ENCODE measurements at places on chromosomes 3 and 15.

GRCh38 chr3:127370906-127371305, 83.1 kb upstream of the PRR20G start:
- DNase-seq = no peak

GRCh38 chr3:142958707-142959106, 4.8 kb downstream of the PAQR9 start:
- no peak for DNase-seq

- no peak for DNase-seq
Measured at GRCh38 chr15:78978601-78979179, 33.8 kb upstream of the CTSH start.

DNA sequence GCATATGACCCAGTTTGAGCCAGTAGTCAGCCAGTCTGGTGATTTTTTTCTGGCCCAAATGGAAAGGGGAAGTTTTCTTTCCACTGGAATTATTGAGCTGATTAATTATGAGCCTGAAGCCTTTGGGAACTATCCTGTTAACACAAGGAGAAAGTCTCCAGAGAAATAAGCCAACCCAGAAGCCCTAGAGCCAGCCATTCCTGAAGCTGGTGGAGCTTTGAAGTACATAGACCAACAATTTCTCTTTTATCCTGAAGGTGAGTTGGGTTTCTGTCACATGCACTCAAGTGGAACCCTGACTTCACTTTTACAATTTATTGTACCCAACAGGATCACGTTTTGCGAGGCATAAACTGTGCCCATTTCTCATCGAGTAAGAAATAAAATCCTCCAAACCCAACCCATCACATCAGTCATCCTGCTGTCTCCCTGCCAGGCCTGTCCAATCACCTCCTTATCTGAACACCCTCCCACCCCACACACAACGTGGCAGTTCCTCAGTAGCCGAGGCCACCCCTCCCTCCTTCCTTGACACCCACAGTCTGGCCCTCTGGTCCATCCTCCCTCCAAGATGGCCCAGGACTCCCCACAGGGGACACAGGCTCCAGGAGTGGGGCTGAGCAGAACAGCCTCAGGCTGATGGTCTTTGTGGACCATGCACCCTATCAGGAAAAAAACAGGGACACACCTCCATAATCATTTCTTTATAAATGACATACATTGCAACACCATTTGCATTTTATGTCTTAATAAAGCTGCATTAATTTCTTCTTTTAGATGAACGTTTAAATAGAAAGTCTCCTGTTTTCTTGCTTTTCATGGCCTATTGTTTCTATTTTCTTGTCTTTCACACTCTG, 55.7 kb upstream of the GATA2 start:
- DNase-seq = peak; percentile 78

- peak; percentile 61 for DNase-seq
Measured at GRCh38 chr3:143222505-143222904, 102.9 kb downstream of the CHST2 start.

- peak; percentile 39 for DNase-seq
Measured at GRCh38 chr15:92906563-92907081, 6.5 kb downstream of the CHD2 start.

DNA sequence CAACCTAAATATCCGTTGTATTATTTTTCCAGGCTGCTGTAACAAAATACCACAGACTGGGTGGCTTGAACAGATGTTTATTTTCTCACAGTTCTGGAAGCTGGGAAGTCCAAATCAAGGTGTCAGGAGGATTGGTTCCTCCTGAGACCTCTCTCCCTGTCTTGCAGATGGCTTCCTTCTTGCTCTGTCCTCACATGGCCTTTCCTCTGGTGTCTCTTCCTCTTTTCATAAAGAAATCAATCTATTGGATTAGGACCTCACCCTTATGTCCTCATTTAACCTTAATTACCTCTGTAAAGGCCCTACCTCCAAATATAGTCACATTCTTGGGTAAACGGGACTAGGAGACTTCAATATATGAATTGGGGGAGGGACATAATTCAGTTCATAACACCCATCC, 89.2 kb upstream of the PLCL2 start:
- no peak for DNase-seq

GRCh38 chr3:99549957-99550603, 88.3 kb upstream of the COL8A1 start:
- DNase-seq = no peak

- no peak for DNase-seq
Measured at GRCh38 chr15:89088605-89089315, 504 bp downstream of the ABHD2 start.

DNA sequence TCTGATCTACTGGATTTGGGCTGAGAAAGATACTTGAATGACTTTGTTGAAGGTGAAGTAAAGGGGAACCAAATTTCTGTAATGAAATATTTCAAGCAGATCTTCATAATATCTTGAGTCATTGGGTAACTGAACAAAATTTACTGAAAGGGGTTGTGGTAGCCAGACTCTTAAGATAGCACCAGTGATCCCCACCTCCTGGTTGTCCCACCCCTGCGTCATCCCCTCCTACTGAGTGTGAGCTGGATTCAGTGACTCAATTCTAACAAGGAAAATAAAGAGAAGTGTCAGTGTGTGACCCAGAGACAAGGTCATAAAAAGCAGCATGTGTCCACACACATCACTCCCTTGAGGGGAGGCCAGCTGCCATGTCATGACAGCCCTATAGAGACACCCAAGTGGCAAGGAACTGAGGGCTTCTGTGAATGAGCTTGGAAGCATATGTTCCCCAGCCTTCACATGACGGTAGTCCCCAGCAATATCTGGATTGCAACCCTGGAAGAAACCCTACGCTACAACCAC, 107.1 kb downstream of the MECOM start:
- DNase-seq = no peak

DNA sequence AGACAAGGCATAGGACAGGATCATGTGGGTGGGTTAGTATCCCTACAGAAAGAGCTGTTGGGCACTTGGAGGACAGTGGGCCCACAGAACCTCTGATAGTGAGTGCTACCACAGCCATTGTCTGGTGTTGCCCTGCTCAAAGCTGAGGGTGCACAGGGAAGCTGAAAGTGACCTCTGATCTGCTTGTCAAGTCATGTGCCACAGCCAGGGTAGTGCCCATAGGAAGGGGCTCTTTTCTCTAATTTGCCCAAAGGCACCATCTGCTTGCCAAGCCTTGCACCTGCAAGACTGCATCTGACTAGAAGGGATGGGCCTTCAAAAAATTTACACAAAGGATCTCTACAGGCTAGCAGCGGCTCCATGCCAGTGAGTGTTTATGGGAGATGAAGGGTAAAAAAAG, 87.4 kb upstream of the GSK3B start:
- DNase-seq = peak; percentile 15

- peak; percentile 61 for DNase-seq
Measured at GRCh38 chr15:63054985-63055384, 12.4 kb downstream of the TPM1 start.

DNA sequence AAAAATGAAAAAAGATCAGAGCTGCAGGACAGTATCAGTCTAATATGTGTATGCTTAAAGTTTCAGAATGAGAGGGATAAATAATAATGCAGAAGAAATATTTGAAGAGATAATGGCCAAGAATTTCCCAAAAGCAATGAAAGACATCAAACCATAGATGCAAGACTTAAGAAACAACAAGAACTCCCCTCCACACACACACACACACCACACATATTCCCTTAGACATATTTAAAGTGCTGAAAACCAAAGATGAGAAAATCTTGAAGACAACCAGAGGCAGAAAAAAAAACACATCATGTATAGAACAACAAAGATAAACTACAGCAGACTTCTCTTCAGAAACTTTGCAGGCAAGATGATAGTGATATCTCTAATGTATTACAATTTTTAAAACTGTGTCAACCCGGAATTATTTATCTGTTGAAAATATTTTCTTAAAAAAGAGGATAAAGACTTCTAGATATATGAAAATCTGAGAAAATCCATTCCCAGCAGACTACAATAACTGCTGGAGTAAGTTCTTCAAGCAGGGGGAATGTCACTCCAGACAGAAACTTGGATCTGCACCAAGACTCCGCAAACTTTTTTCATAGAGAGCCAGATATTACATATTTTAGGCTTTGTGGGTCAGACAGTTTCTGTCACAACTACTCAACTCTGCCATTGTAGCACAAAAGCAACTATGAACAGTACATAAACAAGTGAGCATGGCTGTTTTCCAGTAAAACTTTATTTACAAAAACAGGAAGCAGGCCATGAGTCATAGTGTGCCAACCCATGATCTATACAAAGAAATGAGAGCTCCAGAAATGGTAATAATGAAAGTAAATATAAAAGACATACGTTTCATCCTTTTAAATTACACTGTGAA, 223.4 kb upstream of the CGNL1 start:
- DNase-seq = no peak

- DNase-seq = no peak
Measured at GRCh38 chr3:147472846-147473245, 63.7 kb downstream of the ZIC1 start.

- DNase-seq = no peak
Measured at GRCh38 chr3:149415484-149415883, 38.0 kb upstream of the TM4SF1 start.

DNA sequence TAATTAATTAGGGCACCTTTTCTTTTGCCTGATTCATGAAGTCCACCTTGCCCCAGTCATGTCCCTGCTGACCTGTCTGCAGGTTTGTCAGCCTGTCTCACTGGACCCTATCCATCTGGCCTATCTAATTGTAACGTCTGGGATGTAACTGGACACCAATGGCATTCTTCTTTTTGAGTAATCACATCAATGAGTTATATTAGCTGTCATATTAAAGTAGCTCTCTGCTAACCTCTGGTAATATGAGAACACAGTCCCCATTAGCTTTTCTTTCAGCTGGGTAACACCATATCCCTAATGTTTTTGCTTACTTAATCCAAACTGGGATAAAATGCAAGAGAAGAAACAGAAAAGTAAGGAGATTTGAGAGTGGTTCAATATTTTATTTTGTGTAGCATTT, 166.2 kb upstream of the VEPH1 start:
- DNase-seq = no peak

- no peak for DNase-seq
Measured at GRCh38 chr3:56935811-56936210, 124.7 kb upstream of the SPATA12 start.

GRCh38 chr3:50270422-50271224, 1.7 kb downstream of the SEMA3B start:
- DNase-seq = no peak

DNA sequence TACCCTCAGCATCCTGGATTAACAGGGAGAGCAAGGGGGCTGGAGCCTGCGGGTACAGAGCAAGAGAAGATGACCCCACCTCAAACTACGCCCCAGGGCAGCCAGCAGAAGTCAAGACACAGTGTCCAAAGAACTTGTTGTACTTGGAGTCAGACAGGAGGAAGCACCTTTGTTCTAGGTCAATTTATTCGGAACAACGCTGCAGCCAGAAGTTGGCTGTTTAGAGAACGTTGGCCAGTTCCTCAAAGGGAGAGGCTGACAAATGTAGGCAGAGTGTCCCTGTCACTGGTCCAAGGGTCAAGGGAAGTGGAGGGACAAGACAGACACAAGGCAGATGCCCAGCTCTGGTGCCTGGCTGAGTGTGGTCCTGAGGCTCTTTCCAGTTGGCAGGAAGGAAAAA, 32.1 kb upstream of the PIAS1 start:
- no peak for DNase-seq

DNA sequence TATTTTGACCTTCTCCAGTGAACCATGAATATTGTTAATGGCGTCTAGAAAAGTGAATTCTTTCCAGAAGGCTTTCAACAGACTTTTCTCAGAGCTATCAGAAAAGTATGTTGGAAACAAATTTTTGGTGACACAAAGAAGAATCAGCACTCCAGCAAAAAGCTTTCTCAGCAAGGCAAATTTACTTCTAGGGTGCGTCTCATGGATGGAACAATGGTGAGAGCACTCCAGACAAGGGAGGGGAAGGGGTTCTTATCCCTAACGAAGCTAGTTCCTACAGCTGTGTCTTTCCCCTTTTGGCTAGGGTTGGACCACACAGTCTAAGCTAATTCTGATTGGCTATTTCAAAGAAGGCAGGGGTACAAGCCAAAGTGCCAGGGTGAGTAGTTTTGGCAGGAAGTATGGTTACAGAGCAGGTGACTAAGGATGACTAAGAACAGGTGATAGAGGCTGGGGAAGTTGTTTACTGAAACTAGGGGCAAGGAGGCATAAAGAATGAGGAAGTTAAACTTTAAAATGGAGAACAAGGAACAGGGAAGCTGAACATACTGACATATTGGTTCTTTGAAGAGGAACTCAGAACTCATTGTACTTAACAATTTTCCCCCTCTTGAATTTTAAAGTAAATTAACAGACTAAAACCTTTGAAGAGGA, 959.8 kb downstream of the NAALADL2 start:
- peak; percentile 14 for DNase-seq

DNA sequence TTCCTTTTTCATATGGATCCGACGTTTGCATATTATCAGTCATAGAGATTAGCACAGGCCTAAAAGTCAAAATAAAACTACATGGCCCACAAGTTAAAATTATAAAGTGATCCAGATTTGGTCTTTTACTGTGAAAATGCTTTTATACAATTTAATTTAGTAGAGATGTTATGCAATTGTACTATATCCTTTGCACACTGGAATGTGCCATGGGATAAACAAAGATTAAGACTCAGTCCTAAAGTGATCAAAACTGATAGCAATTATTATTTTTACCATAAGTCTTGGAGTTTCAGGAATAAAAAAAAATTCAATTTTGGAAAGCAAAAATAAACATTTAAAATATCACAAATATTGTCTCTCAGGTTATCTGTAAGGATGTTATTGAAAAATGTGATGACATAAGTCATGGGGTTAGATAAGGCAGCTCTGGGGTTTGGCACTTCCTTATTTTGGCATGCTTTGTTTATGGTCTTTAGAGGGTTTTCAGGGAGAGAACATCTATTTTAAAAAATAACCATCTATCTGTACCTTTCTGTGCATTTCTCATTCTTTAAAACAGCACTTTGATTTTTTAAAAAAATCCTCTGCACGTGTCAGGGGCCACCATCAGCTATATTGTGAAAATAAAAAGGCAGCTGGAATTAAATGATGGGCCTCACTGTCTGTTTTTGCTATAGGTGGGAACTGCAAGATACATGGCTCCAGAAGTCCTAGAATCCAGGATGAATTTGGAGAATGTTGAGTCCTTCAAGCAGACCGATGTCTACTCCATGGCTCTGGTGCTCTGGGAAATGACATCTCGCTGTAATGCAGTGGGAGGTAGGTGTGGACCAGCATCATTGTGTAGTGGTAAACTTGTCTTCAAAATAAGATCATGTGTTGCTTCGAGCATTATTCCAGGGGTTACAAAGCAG, 67.3 kb downstream of the TGFBR2 start:
- peak; percentile 72 for DNase-seq

GRCh38 chr3:11423868-11424267, 151.7 kb downstream of the ATG7 start:
- no peak for DNase-seq

DNA sequence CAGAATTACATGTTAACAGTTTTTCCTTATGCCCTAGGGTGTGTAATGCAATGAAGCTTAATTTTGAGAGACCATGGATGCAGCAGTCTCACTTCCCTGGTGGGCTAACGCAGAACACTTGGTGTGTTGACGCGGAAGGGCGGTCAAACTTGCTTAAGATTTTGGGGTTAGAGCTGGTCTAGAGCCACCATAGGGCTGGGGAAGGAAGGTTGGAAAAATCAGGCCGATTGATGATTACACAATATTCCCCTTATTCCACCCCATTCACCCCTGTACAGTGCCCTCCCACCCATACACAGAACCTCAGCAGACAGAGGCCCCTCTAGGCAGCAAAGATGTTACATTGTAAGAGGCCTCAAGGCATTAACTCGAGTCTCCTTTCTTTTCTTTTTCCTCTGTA, 24.3 kb downstream of the VGLL4 start:
- no peak for DNase-seq

All from hematopoietic multipotent progenitor cell treated with erythropoietin and hydrocortisone succinate and interleukin-3 and kit ligand, for 4 days (in vitro differentiated cells).